ENCODE measurements at places on chromosomes 3 and 15.

- no peak for DNase-seq
Measured at GRCh38 chr15:83098079-83098478, 9.4 kb upstream of the TM6SF1 start.

DNA sequence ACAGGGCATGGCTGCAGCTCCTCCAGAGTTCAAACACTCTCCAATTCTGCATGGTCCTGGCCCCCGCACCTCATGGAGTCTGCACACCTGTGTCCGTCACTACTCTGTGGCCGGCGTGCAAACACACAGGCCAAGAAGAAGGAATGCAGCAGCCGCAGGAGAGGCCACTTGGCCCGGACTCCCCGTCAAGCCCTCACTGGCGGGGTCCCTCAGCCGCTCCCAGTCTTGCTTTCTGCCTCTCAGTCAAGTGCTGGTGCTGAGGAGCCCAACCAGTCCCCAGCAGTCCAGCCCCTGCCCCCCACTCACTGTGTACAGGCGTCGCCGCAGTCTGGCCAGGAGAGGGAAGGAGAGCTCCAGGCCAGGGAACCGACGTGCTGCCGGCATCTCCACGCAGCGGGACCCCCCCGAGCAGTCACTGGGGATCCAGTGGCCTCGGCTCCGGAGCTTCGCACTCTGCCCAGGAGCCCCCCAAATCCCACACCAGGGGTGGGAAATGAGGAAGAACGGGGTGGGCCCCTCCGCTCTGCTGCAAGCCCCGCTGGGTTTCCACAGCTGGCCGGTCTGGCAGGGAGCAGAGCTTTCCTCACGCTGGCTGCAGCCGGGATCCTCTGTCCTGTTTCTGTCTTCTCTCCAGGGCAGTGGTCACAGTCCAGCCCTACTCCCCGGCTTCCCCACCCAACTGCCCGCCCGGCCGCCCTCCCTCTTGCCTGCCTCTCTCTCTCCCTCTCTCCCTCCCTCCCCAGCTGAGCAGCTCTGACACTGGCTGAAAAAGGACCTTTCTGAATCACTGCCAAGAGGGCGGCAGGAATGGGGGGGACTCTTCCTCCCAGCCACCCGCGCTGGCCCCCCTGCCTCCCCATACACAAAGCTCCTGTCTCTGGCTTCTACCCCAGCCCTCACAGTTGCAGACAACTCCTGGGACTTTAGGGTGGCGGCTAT lies 16.0 kb downstream of the TNK2 start:
- no peak for DNase-seq

DNA sequence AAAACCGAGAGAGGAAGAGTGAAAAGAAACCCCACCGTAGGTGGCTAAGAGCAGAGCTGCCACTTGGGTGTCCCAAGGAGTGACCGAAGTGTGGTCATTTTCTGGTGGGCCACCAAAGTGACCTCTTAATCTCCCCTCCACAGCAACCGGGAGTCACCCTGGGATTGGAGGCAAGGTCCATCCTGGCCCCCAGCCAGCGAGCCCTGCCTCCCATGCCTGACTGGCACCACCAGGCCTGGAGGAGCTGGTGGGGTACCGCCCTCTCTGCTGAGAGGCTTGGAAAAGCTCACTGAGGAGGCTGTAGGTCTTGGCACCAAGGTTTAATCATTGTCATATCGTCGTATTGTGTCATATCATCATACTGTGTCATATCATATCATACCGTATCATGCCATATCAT lies 74.0 kb upstream of the TRPM1 start:
- DNase-seq = no peak

GRCh38 chr3:79015854-79016253 lies 751.9 kb downstream of the ROBO1 start:
- DNase-seq = no peak

DNA sequence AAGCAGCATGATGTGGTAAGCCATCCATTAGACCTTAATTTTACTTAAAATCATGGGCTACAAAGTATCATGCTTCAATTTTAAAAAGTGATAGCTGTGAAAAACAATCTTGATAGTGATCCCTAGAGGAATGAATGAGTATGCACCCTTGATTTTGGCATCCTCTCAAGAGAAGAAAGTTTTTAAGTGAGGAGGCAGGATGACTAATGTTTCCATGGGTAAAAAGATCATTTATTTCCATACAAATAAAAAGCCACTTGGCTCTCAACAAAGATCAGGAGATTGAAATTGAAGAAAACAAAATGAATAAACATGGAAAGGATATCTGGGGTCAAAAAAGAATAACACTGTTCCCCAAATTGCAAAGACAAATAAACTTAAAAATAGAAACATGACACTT lies 305.4 kb downstream of the MEX3B start:
- DNase-seq = no peak

GRCh38 chr3:13881536-13882410 lies 1.9 kb upstream of the WNT7A start:
- DNase-seq = no peak

DNA sequence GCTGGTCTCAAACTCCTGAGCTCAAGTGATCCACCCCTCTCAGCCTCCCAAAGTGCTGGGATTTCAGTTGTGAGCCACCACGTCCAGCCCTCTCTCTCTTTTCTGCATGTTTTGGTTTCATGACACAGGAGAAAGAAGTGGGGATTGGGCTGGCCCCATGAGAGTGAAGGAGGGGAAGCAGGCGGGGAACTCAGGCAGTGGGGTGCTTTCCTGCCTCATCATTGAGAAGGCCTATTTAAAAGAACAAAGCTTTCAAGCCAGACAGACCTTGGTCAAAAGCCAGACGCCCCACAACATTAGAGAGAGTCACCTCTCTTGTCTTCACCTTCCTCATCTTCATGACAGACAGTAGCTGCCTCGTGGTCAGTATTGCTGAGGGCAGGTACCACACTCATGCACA lies 15.9 kb downstream of the PSTPIP1 start:
- no peak for DNase-seq

DNA sequence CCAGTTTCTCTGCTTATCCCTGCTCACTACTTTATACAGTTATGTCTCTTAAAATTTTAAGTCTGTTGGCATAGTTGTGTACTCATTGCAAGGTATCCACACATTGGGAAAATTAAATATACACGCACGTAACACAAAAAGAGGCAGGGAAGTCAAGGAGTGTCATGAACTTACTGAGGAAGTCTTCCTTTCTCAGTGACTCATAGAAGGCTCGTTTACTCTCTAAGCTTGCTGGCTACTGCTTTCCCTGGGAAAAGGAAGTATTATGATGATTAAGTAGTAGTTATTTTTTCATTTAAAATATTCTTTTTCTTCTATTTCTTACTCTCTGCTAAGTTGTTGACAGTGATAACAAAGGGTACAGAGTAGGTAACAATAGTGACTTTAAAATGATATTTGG lies 287.3 kb downstream of the UBE2E2 start:
- DNase-seq = no peak

GRCh38 chr3:184300378-184300720 lies 1.3 kb downstream of the PSMD2 start:
- DNase-seq = no peak

Measured in activated CD4-positive, alpha-beta T cell treated with anti-CD3 and anti-CD28 coated beads for 4 hours (primary cell).